ENCODE measurements at places on chromosomes 11 and 22.

GRCh38 chr22:36355362-36355761 is 32.4 kb downstream of the MYH9 start:
- DNase-seq = no peak

- DNase-seq = peak; percentile 95
Measured at GRCh38 chr22:45212992-45213751, 27.5 kb downstream of the KIAA0930 start.

DNA sequence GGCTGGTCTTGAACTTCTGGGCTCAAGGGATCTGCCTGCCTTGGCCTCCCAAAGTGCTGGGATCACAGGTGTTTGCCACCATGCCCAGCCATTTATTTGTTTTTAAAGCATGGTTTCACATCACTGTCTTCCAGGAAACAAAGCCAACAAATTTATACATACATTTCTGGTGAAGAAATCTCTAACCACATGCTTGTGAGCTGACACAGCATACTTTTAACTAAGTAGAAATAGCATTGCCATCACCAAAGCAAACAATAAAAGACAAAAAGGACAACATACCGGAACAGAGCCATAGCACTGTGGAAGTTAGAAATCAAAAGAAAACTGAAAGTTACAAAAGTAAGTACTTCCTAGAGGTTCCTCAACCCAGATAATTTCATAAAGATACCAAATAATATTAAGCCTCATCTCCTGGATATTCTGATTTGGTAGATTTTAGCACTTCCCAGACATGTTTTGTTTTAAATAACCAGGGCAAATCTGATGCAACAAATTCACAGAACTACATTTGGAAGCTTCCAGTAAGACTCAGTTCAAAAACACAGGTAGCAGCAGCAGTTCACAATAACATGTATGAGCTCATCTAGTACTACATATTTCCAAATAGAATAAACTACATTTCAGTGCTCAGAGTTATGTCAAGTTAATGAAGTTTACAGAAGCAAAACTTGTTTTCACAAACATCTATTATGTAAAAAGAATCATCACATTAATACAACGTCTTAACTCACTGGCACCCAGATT is 70.6 kb downstream of the RRAS2 start:
- DNase-seq = no peak

DNA sequence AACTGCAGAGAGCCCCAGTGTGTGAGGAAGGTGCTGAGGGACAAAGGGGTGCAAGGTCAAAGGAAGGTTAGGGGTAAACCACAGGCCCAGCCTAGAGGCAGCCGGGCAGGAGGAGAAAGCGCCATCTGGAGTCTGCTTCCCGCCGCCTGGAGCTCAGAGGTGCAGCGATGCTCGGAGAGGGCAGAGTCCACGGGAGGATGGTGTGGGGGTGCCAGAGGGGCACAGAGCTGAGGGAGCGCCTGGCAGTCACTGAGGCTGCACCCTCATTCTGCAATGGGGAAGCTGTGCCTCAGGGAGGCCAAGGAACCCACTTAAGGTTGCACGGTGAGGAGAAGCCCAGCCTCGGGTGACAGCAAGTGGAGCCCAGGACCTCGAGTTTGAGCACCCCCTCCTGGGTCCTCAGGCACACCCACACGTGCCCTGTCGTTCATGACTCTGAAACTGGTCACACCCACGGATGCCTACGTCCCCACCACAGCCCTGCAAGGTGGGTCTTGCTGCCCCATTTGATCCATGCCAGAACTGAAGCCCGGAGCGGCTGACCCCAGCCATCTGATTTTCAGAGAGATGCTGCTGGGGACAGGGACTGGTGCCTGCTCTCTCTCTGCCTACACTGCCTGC is 1.6 kb downstream of the IL2RB start:
- DNase-seq = no peak

GRCh38 chr22:45742866-45743450 is 71.3 kb downstream of the ATXN10 start:
- DNase-seq = peak; percentile 94

GRCh38 chr11:87437844-87438223 is 400.1 kb downstream of the TMEM135 start:
- DNase-seq = no peak

DNA sequence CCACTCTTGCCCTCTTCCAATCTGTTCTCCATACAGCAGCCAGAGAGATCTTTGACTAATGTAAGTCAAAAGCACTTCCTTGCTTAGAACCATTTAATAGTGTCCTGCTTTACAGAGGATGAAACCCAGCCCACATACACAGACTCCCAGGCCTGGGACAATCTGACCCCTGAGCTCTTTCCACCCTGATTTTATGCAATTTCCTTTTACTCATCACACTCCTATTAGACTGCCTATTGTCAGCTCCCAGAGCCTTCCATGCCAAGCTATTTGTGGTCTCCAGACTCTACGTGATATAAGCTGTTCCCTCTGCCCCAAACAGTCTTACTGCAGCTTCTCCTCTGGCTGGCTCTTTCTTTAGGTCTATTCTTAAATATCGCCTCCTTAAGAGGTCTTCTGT is 28.1 kb downstream of the ME3 start:
- DNase-seq = peak; percentile 16

- no peak for DNase-seq
Measured at GRCh38 chr11:134138376-134138775, 69.5 kb downstream of the JAM3 start.

- no peak for DNase-seq
Measured at GRCh38 chr22:25404556-25404927, 159.9 kb upstream of the GRK3 start.

Measured in MV-4-11 (cell line).